Stimulated activated CD4-positive, alpha-beta T cell treated with anti-CD3 and anti-CD28 coated beads, Interleukin-2, amount 100 ng/mL, for 24 hours (primary cell): ENCODE measurements at places on chromosomes 16 and 17.

DNA sequence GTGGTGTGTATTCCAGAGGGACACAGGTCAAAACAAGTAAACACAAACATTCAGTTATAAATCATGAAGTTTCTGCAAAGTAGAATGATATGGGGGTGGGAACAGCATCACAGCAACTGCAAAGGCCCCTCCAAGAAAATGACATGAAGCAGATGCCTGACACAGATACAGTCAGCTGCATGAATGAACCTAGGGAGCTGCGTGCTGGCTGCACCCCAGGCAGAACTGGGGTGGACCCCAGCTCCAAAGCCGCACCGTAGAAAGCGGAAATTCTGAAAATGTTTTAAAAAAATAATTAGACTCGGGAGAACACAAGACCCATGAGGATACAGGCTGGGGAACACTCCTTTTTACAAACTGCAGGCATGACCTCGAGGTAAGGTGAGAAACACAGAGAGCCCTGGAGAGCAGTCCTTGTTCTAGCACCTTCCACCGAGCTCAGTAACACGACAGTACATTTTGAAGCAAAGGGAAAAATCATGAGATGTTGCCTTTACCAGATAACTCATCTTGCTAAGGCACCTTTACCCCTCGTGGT lies 323.8 kb downstream of the SOX9 start:
- DNase-seq, result no peak

- DNase-seq, result no peak
Observed at GRCh38 chr17:80754846-80755245, 210.2 kb downstream of the RPTOR start.

DNA sequence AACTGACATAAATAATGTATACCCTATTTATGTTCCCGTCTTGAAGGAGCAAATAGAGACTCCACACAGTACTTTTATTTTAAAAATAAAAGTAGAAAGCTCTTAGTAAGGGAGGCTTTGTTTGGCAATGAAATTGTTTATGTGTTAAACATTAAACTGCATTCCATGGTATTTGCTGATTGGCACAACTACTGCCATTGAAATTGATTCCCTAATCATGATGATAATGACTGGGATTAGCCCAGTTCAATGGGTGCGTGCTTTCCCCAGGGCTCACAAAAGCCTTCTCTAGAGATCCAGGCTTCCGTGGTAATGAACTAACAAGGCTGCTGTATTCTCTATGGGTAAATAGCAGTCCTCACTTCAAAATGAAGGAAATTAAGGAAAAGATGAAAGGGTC lies 67.5 kb downstream of the GPRC5B start:
- DNase-seq, result no peak

- DNase-seq, result no peak
Observed at GRCh38 chr16:26139091-26139490, 447.3 kb downstream of the HS3ST4 start.

GRCh38 chr16:17887963-17888362 lies 417.2 kb upstream of the XYLT1 start:
- no peak for DNase-seq

GRCh38 chr16:85498607-85499006 lies 114.5 kb upstream of the GSE1 start:
- DNase-seq, result no peak

- no peak for DNase-seq
Observed at GRCh38 chr16:28139530-28139929, 72.2 kb downstream of the XPO6 start.

- DNase-seq, result no peak
Observed at GRCh38 chr17:65572581-65573281, 11.3 kb upstream of the AXIN2 start.

GRCh38 chr16:86314402-86315025 lies 195.8 kb upstream of the FOXF1 start:
- DNase-seq, result no peak

DNA sequence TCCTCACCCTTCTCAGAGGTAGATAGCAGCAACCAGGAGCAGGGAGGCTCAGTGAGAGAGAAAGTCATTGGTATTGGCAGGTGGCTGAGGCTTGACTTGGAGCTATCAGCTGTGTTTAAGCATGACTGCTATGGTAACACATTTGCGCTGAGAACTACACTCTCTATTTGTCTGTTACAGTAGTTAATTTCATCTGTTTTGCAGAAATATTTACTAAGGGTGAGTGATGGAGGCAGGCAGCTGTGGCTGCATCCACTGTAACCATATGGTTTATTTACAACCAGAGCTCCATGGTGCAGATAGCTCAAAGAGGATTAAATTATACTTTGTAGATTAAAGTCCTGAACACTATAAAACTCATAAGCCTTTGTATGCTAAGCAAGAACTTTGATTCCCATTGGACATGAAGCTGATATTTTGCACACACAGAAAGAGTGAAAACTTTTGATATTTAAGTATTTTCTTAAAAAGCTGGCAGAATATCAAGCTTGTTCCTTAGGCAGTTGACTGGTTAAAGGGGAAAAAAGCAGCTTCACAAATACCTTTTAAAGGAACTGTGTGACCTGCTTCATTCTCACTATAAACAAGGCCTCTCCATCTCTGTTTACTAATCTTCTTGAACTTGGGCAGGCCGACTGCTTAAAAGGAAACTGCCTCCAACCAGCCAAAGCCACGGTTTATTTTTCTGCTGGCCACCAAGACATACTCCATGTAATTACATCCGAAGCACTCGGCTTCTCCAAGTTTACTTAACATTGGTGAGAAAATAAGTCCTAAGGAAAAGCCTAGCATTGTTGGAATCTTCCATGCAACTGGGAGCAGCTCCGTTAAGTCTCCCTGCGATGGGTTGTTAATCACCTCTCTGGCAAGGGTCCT lies 299.8 kb upstream of the ZFHX3 start:
- no peak for DNase-seq

GRCh38 chr16:56824331-56824730 lies 40.7 kb upstream of the SLC12A3 start:
- DNase-seq, result no peak

GRCh38 chr16:81748476-81749198 lies 30.5 kb upstream of the PLCG2 start:
- DNase-seq, result no peak

GRCh38 chr16:90031186-90031930 lies 12.1 kb upstream of the DBNDD1 start:
- DNase-seq, result no peak

GRCh38 chr17:66481271-66481670 lies 178.9 kb downstream of the PRKCA start:
- DNase-seq, result no peak

DNA sequence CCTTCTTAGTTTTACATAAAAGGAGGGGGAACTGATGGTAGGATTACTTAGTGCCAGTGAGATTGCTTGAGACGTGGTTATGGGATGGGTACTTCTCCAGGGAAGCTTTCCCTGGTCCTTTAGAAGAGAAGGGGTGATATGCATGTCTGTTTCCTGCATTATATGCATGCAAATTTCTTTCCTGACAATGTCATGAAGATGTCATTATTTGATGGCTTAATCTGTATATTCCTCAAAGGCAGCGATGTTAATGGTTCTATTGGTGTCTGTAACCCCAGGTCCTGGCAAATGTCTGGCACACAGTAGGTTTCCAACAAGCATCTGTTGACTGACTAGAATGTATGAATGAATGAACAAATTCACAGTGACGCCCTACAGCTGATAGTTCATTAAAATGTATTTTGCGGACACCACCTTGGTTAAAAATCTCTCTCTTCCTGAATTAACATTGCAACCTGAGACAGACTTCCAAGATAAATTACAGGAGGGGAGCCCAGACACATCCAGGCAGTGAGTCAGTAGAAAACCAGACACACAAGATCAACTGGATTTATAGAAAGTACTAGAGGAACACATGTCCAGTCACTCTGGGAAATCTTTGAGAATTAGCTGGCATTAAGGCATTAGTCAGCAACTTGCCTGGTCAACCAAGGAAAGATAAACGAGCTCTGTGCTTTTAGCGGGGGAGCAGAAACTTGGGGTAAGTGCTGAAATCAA lies 293.4 kb downstream of the XYLT1 start:
- DNase-seq, result no peak

GRCh38 chr16:1144476-1145382 lies 8.2 kb upstream of the CACNA1H start:
- no peak for DNase-seq

DNA sequence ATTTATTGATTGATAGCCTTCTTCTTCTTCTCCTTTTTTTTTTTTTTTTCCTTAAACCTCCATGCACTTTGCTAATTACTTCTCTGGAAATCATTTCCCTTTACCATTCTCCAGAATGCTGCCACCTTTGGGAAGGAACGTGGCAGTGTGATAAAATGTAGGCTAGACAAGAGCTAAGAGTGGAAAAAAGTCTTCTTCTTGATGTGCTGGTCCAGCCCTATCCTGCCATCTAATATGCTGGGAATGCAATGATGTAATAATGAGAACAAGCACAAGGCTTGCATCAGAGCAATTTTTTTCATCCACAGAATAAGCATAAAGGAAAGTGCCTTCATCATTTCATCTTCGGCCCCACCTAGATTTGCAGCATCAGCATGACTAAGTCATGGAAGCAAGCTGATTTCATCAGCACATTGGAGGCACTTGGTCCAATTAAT lies 128.7 kb upstream of the ZFHX3 start:
- no peak for DNase-seq

DNA sequence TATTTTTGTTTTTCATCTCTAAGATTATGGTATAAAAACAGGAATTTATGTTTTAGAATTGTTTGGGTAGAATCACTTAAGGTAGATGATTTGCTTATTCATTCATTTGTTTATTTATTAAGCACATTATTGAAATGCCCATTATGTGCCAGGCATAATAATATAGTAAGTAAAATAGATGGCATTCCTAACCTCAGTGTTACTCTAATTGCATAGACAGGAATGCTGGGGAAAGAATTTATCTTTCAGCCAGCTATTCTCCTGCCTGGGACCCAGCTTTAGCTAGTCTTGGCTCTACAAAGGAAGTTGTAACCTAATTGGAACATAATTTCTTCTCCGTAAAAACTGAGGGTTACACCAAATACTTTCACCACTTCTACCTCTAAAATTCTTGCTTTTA lies 44.6 kb downstream of the NFAT5 start:
- DNase-seq, result no peak

GRCh38 chr16:24508614-24509013 lies 30.8 kb upstream of the RBBP6 start:
- no peak for DNase-seq

DNA sequence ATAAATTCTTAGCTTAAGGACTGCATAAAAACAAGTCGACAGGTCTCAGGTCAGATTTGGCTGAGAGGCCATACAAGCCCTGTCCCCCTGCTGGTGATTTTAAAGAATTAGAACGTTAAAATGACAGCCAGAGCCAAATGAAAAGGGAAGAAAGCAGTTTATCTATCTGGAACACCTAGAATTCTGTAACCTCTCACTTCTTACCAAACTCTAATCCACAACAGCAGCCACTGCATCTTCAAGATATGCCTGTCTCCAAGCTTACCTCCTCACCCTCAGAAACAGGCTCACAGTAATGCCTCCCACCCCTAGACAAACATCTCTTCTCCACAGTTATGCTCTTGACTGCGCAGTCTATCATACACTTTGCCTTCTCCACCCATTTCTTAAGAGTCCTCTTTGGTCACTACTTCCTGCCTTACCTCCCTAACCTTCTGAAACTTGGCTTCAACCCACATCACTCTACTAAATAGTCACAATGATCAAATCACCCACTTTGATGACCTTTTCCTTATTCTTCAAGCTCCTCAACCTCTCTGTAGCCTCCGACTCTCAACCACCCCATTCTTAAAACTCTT lies 14.2 kb downstream of the ANKFY1 start:
- DNase-seq, result no peak

DNA sequence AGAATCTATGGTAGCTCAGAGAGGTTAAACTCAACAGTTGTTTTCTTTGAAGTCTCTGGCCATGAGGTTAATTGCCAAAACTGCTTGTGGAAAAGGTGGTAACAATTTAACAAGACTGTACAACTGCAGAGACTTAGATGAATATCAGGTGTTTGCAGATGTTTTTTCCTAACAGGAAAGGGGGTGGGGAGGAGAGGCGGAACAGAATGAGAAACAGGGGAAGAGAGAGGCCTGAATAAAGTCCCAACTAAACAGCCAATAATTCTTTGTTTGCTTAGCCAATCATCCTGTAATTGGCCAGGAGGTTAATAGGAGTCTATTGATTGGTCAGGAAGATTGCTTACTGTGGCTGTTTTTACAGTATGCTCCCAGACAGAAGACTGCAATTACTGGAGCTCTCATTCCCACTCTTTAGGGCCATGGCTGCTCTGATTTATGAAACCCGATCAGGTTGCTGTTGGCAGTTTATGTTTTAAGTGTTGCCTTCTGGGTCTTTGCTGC lies 249.7 kb upstream of the TBX2 start:
- DNase-seq, result no peak

DNA sequence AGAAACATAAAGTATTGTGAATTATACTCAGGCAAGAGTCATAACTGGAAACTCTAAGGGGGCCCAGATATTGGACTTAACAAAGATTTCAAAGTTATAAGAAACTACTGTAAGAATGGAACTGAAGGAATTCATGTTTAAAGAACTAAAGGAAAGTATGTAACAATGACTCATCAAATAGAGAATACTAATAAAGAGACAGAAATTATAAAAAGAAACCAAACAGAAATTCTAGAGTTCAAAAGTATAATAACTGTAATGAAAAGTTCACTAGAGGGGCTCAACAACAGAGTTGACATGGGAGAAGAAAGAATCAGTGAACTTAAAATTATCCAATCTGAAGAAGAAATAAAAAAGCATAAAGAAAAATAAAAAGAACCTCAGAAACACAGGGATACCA lies 55.4 kb downstream of the ADCY9 start:
- no peak for DNase-seq

GRCh38 chr17:72692676-72693075 lies 399.8 kb downstream of the SLC39A11 start:
- DNase-seq, result no peak

- DNase-seq, result no peak
Observed at GRCh38 chr17:79443026-79443425, 167.8 kb downstream of the RBFOX3 start.
